CD14-positive monocyte (primary cell): ENCODE measurements at places on chromosomes 6 and 20.

GRCh38 chr20:50508171-50508755, 1.9 kb upstream of the PTPN1 start:
- no peaks in the 10 kb centered on the region for H3K36me3 ChIP-seq
- H3K4me3 ChIP-seq: no peak overlapping the region
- DNase-seq: no peak
- peaks cover 36% of the 10 kb centered on the region for H3K4me1 ChIP-seq
- no peak overlapping the region for H3K27ac ChIP-seq

DNA sequence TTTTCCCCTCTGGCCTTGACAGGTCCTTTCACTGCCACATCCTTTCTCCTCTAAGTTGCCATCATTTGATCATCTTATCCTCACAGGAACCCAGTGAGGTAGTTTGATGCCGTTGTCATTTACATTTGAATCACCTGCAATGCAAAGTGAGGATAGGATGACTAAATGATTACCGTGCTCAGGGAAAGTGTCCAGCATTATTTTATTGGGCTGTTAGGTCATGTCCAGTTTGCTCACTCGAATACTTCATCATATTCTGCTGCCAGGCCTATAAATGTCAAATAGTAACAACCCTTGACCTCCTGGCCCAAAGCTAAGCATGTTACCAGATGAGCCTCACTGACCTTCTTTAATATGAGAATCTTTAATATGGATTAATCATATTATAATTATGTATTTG, 1068.7 kb upstream of the FLRT3 start:
- H3K36me3 ChIP-seq: no peaks in the 10 kb centered on the region
- DNase-seq: no peak
- H3K4me1 ChIP-seq: no peaks in the 10 kb centered on the region

GRCh38 chr6:53344969-53345368, 3.8 kb downstream of the ELOVL5 start:
- no peaks in the 10 kb centered on the region for H3K27me3 ChIP-seq
- no peak for DNase-seq
- H3K27ac ChIP-seq: no peak overlapping the region
- peaks cover 5% of the 10 kb centered on the region for H3K36me3 ChIP-seq
- H3K4me3 ChIP-seq: no peak overlapping the region

- no peak overlapping the region for H3K4me3 ChIP-seq
- no peaks in the 10 kb centered on the region for H3K36me3 ChIP-seq
- H3K27ac ChIP-seq: no peak overlapping the region
- H3K27me3 ChIP-seq: peaks cover 5% of the 10 kb centered on the region
These were observed 98.3 kb downstream of the HAO1 start for GRCh38 chr20:7841971-7842310.

- peaks cover 6% of the 10 kb centered on the region for H3K4me1 ChIP-seq
- no peak for DNase-seq
- no peak overlapping the region for H3K27ac ChIP-seq
- H3K36me3 ChIP-seq: no peaks in the 10 kb centered on the region
- peaks cover 36% of the 10 kb centered on the region for H3K27me3 ChIP-seq
These were observed 3.5 kb upstream of the MOCS1 start for GRCh38 chr6:39937686-39938333.

- no peak for DNase-seq
- no peaks in the 10 kb centered on the region for H3K27me3 ChIP-seq
- H3K36me3 ChIP-seq: no peaks in the 10 kb centered on the region
- no peak overlapping the region for H3K4me3 ChIP-seq
These were observed 12.4 kb downstream of the KIAA1755 start for GRCh38 chr20:38248133-38248532.

DNA sequence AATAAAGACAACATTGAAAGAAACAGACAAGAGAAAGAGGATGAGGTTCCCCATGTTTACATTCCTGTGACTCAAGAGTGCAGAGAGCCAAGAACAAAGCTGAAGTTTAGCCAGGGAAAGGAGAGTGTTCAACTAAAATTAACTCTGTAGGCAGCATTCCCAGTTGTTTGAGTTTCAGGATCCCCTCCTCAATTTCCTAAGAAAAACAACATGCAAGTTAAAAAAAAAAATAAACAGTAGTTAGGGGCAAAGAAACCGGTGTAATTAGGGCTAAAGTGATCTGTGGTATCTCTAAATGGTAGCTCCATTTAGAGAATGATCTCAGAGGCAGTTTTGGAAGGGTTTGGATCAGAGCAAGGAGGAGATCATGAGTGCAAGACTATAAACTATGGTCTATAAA, 30.9 kb upstream of the RAB23 start:
- H3K27me3 ChIP-seq: no peaks in the 10 kb centered on the region
- H3K4me3 ChIP-seq: no peak overlapping the region
- no peak for DNase-seq
- no peak overlapping the region for H3K27ac ChIP-seq
- no peaks in the 10 kb centered on the region for H3K36me3 ChIP-seq

GRCh38 chr6:69900869-69901268, 34.5 kb downstream of the COL19A1 start:
- no peak overlapping the region for H3K27ac ChIP-seq
- DNase-seq: no peak
- H3K4me3 ChIP-seq: no peak overlapping the region
- no peaks in the 10 kb centered on the region for H3K36me3 ChIP-seq
- H3K27me3 ChIP-seq: no peaks in the 10 kb centered on the region

- H3K4me3 ChIP-seq: no peak overlapping the region
- no peaks in the 10 kb centered on the region for H3K27me3 ChIP-seq
- H3K36me3 ChIP-seq: no peaks in the 10 kb centered on the region
These were observed 17.9 kb downstream of the TTBK1 start for GRCh38 chr6:43261198-43261597.

- H3K4me3 ChIP-seq: no peak overlapping the region
- DNase-seq: no peak
- H3K36me3 ChIP-seq: no peaks in the 10 kb centered on the region
- H3K27ac ChIP-seq: no peak overlapping the region
- no peaks in the 10 kb centered on the region for H3K27me3 ChIP-seq
These were observed 15.1 kb upstream of the TBPL1 start for GRCh38 chr6:133937909-133938308.

DNA sequence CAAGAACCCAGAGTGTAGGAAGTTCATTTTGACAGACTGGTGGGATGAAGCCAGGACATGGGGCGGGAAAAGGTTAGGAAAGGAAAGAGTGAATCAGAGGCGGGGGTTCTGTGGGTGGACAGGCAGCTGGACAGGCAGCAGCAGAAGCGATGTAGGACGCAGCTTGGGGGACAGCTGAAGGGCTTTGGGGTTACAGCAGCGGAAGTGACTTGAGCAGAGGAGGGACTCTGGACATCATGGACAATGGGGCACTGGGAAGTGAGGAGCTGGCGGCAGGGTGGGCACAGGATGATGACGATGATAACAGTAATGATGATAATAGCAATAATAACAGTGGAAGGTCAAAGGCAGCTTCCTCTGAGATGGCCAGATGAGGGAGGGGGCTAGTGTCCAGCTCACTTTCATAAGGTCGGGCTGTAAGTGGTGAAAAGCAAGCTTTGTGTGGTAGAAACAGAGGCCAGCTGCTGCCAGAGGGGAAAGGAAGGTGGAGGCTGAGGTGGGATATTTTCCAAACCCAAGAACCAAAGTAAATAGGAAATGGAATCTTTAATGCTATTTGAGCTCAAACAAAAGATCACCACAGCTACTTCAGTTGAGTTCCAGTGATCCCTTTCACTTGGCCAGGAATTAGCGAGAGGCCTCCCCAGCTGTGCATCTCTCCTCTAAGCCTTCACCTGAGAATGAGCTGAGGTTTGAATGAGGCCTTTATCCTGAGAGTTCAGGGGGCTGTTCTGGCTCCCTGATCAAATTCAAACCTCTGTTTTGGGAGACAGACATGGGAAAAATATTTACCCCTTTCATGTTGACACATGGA, 433.5 kb downstream of the DHX35 start:
- no peaks in the 10 kb centered on the region for H3K4me1 ChIP-seq
- H3K27me3 ChIP-seq: no peaks in the 10 kb centered on the region
- DNase-seq: no peak
- no peak overlapping the region for H3K27ac ChIP-seq
- no peak overlapping the region for H3K4me3 ChIP-seq
- H3K36me3 ChIP-seq: no peaks in the 10 kb centered on the region

- H3K4me1 ChIP-seq: no peaks in the 10 kb centered on the region
- H3K27ac ChIP-seq: no peak overlapping the region
- no peak overlapping the region for H3K4me3 ChIP-seq
- H3K27me3 ChIP-seq: no peaks in the 10 kb centered on the region
- no peaks in the 10 kb centered on the region for H3K36me3 ChIP-seq
- DNase-seq: no peak
These were observed 1137.7 kb downstream of the EPHA7 start for GRCh38 chr6:92281571-92282076.

DNA sequence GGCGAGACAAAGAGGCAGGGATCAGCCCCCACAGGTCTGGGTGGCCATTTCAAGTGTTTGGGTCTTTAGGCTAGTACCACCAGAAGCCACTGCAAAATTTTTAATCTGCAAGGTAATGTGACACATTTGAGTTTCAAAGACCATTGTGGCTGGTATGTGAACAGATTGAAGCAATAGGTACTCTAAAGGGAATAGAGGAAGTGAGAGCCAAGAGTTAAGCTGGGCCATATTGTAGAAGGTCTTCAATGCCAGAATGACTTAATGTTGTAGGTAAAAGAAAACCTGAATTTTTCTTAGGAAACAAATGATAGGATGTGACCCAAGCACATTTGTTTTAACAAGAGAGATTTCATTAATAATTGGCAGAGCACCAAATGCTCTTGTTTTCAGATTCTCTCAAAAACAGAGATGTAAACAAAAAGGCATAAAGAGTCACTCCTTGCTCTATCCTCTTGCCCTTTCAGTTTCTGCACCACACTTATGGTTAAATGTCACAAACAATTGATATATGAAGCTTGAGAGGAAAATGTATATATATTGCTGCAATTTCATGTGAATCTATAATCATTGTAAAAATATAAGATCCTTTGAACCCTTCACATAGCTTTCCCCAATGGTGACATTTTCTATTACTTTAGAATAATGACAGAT, 307.1 kb upstream of the PLN start:
- H3K36me3 ChIP-seq: no peaks in the 10 kb centered on the region
- no peak overlapping the region for H3K27ac ChIP-seq
- DNase-seq: no peak
- no peaks in the 10 kb centered on the region for H3K27me3 ChIP-seq

GRCh38 chr20:62308102-62308822, 5.5 kb downstream of the ADRM1 start:
- no peaks in the 10 kb centered on the region for H3K27me3 ChIP-seq
- peaks cover 17% of the 10 kb centered on the region for H3K4me1 ChIP-seq
- no peak for DNase-seq
- H3K4me3 ChIP-seq: no peak overlapping the region
- peaks cover 52% of the 10 kb centered on the region for H3K36me3 ChIP-seq
